Stimulated activated CD4-positive, alpha-beta T cell treated with anti-CD3 and anti-CD28 coated beads, Interleukin-4, amount 100 ng/mL, for 24 hours (primary cell): ENCODE measurements at places on chromosomes 11 and 22.
A peak's percentile ranks its signal among the peaks of the same experiment; 100 is the strongest.

DNA sequence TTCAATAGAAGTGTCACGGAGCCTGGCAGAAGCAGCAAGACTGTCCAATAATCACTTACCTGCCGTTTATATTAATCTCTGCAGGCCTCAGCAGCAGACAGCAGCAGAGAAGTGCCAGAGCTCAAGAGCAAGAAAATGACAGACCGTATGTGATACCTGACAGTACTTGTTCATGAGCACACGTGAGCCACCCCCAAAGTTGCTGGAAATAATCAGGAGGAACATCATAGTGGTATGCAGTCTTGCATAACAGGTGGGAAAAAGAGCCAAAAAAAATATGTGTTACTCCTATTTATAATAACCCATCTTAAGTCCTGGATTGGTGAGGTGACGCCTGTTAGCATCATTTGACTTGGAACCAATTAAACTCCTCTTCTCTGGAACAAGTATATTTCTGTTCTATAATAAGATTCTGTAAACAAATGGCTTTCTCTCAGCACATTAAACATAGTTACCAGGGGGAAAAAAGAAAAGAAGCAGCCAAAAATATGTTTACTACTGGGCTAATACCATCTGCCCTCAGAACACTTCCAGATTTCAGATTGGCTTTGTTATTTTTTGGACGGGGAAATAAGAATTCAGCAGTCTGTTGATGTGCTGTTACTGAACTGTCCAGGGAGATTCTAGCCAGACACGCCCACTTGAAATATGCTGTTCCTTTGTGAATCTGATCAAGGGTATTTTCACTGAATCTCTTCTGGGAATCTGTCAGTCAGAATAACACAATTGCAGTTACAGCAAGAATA is 7.9 kb upstream of the SLN start:
- DNase-seq, result no peak

- no peak for DNase-seq
Measured at GRCh38 chr11:125464666-125465065, 31.4 kb downstream of the FEZ1 start.

DNA sequence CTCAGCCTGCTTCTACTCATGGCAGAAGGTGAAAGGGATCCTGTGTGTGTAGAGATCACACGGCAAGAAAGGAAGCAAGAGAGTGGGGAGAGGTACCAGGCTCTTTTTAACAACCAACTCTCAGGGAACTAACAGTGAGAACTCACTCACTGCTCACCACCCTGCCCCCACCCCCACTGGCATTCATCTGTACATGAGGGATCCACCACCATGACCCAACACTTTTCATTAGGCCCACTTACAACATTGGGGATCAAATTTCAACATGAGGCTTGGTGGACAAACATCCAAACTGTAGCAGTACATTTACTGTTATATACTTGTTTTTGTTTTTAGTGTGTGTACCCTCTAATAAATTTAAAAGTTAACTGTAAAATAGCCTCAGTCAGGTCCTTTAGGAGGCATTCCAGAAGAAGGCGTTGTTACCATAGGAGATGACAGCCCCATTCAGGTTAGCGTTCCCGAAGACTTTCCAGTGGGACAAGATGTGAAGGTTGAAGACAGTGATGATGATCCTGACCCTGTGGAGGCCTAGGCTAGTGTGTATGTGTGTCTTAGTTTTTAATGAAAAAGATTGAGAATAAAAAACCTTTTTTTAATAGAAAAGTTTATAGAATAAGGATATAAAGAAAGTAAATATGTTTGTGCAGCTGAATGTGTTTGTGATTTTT is 11.3 kb downstream of the CUL5 start:
- DNase-seq, result no peak

GRCh38 chr11:46361283-46362155 is 14.3 kb downstream of the DGKZ start:
- DNase-seq, result peak; percentile 71

DNA sequence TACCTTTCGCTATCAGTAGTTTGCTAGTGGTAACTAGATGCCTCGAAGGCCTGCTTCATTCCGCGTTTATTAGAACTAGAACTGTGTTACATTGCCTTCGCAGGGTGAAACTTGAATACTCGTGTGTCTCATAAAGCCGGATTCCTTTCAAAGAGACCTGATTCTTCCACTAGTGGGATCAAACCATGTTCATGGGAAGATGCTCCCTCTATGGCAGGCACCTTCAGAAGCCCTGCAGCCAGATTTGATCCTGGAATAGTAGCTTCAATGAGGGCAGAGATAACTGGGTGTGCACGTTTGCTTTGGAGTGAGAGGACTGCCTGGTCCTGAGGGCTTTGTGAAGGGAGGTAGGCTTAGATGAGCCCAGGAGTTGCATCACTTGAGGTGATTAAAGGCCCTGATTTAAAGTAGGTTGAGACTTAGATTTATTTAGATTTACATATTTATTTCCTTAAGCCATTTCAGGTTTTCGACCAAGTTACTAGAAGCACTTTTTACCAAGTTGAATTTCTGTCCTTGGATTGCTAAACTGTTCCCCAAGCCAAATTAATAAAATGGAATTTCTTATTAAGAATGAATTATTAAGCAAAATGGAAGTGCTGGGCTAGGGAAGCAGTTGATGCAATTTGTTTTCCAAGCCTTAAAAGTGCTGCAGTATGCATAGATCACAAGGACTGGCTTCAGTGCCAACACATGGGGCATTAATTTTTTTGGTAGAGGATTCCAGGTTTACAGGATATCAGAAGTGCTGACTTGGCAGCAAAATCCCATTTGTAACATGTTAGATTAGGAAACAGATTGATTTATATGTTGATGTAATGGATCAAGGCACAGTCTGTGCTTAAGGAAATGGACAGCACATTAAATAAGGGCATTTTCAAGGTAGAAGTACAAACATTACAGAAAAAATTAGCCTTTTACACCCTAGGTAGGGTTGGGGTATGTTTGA is 32.9 kb downstream of the APLP2 start:
- no peak for DNase-seq

DNA sequence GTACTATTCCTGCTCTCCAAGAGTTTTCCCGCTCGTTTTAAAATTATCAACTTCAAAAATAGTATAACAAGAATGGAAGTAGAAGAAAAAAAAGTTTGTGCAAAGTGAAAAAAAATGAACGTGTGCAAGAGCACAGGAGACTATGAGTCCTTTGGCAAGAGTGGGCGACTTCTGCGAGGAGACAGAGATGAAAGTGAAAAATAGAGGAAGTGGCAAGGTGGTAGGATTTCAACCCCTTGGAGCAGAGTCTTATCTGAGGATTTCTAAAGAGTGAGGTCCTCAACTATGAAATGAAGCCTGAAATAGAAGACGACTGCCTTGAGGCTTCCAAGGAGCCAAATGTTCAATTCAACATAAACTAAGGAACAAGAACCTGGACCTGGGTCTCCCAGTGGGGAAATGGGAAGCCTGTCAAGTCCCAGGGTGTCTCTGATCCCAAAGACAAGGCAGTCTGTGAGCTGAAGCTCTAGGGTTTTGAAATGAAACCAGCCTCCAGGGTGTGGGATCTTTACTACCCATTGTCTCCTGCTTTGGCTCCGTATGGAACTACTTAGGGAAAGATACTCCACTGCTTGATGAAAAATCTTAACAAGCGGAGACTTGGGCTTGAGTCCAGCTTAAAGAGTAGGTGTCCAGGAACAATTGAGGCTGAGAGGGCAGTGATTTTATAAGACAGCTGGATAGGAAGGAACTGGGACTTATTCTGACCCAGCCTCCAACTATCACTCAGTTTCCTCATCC is 4.8 kb downstream of the P4HA3 start:
- DNase-seq, result no peak

GRCh38 chr11:32333320-32333991 is 101.9 kb downstream of the WT1 start:
- peak; percentile 36 for DNase-seq

DNA sequence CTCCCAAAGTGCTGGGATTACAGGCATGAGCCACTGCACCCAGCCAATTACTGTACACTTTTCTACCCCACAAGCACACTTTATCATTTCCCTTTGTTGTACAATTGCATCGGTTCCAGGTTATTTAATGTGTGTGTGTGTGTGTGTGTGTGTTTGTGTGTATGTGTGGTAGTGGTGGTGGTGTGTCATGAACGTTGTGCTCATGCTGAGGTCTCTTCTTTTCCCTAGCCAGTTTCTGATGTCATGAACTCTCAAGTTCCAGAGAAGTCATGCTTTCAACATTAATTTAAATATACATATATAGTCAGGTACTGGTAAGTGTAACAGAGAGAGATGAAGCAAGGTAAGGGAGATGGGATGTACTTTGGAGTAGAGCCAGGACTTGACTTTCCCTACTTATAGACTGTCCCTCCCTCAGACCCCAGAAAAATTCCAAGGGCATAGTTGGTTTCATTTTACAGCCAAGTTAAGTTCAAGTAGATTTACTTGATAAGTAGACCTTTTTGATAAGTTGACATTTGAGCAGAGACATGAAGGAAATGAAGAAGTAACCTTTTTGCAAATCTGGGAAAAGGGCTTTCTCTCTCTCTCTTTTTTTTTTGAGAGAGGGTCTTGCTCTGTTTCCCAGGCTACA is 42.7 kb downstream of the WEE1 start:
- DNase-seq, result no peak

DNA sequence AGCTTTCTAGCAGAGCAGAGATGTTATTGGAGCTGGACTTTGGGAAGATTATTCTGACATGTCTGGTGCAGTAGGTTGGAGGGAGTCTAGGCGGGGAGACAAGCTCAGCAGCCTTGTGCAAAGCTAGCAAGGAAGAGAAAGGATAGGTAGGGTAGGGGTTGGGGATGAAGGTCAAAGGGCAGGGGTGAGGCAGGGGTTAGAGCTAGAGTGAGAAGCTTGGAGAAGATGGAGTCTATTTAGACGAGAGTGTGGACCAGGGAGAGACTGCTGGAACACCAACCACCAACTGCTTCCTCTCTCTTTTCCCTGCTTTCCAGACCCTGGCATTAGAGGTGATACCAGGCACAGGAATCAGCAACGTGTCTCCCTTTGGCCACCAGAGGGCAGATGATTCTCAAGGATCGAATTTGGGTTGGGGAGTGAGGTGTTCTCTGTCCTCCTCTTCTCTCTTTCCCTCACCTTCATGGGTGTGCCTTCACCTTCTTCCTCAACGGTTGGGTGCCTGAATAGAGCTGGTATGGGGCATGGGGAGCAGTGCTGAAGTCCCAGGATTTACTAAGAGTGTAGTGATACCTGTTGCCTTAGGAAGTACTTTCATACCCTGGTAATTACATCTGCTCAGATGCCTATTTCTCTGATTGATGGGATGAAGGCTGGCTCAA is 1.8 kb upstream of the MARK2 start:
- DNase-seq, result peak; percentile 83

GRCh38 chr11:27358296-27358695 is 4.7 kb downstream of the CCDC34 start:
- DNase-seq, result no peak

GRCh38 chr22:33062361-33062760 is 4.2 kb upstream of the SYN3 start:
- no peak for DNase-seq

GRCh38 chr11:76495019-76495418 is 50.2 kb downstream of the EMSY start:
- DNase-seq, result no peak

- DNase-seq, result no peak
Measured at GRCh38 chr22:21633481-21633880, 921 bp downstream of the CCDC116 start.

- no peak for DNase-seq
Measured at GRCh38 chr11:44179173-44179572, 83.7 kb downstream of the EXT2 start.

- no peak for DNase-seq
Measured at GRCh38 chr11:78078218-78079167, 1.2 kb downstream of the NDUFC2 start.

DNA sequence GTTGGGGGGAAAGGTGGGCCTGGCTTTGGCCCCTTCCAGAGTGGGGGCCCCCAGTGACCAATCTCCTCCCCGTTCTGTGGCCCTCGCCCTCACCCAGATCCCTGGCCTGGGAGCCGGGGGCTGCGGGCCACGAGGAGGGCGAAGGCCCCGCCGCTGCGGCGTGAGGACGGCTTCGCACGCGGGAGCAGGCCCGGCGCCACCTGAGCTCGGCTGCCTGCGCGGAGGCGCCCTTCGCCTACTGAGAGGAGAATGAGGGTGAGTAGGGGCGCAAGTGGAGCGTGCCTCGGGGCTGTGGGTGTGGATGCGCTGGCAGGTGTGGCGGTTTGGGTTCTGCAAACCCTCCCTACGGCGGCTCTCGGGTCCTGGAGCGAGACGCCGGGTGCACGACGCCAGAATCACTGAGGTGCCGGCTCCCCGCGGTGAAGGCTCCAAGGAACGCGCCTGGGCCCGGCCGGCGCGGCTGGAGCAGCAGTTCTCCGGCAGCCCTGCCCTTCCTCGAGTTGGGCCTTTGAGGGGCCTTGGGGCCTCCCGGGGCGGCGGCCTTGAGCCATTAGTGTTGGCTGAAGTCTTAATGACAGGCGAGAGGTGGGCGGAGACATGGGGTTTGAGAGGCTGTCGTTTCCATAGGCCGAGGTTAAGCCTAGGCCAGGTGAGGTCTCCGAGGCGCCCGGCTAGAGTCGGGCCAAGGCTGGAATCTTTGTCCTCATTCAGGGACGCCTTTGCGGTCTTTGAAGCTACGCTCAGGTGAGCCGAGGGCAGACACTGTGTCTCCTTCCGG is 65.3 kb downstream of the CTTN start:
- no peak for DNase-seq

DNA sequence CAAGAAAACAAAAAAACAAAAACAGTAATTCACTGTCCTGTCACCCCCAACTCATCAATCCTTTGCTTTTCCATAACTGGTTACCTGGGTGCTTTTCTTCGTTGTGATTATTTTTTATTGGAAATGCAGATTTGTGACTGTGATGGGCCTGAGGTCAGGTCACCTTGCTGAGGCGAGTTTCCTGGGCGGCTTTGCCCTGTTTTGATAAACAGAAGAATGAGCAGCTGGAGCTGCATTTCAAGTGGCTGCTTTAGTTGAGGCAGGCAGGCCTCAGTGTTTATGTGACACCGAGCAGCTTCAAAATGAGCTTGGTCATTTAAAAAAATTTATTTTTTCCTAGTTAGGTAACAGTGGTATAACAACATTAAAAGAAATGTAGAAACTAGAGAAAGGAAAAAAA is 22.2 kb downstream of the PTPRJ start:
- no peak for DNase-seq

DNA sequence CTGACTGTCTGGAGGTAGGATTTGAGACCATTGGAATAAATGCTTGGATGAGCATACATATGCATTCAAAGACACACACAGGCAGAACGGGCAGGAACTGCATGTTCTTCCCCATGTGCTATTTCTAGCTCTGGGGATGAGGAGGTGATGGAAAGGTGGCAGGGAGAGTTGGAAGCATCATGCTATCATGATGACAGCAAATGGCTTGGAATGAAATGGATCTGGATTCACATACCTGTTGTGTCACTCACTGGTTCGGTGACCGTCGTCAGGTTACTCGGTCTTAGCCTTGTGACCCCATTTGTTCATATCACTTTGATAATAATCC is 627.9 kb upstream of the KIRREL3 start:
- DNase-seq, result no peak
